ENCODE measurements at places on chromosomes 7 and 10. TPM values are rescaled to one million over a fixed set of nuclear protein-coding genes. Genes with fewer than 3 reads are reported as not detected.

GRCh38 chr10:27736396-27736795 is 9.2 kb downstream of the MKX start:
- DNase-seq, result no peak

Gene ZCCHC24
- total RNA-seq, result 32.4 TPM

Gene CHAT
- total RNA-seq, result not detected

DNA sequence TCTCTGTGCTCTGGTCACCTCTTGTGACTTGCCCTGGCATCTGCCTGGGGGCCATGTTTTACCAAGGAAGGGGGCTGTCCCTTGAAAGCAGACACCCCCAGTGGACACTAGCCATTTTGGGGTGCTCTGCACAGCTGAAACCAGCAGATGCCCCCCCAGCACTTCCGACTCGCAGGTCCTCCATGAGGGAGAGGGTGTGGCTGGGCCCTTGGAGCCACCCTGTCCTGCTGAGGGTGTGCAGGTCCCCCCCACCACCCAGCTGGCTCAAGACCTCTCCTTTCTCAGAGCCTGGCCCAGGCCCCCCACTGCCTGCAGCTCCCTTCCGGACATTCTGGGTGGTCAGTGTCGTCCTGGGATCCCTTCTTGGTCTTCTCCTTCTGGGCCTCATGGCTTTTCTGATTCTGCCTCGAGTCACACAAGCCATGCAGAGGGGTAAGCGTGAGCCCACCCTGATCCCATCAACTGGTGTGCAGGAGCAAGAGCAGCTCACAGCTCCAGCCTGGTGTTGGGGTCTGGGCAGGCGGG is 12.3 kb downstream of the SCART1 start:
- no peak for DNase-seq

DNA sequence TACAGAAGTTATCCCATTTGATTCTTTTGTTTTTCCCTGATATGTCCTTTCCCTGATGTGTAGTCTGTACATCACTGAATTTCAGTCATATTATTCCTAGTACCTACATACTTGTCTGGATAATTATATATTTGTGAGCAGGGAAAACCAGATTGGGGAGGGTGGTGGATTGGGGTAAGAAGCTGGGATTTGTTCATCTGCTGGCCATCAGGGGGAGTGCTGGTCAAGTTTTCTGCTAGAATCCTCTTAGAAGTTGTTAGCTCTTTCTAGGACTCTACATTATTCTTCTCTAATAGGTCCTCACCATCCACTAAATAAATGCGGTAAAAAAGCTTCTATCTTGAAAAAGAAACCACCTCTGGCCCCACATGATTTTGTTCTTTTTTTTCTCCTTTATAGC is 232.7 kb upstream of the TAC1 start:
- no peak for DNase-seq

Gene CYP2W1
- not detected for total RNA-seq

GRCh38 chr7:113389112-113389646 is 270.8 kb upstream of the SMIM30 start:
- no peak for DNase-seq

Gene LGI1
- not detected for total RNA-seq

DNA sequence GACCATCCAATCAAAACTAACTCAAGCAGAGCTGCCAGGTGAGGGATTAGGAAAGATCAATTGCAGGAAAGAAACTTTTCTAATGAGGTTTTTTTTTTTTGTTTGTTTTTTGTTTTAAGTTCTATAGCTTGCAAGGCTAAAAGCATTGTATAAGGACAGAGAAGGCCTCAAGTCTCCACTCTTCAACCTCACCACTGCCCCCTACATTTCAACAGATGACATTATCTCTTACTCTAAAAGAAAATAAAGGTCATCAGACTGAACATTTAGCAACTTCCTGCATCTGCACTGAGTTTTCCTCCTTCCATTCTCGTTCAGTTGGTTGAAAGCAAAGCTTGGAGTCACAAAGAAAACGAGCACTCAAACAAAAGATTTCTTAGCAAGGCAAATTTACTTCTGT is 45.2 kb upstream of the EXOC4 start:
- no peak for DNase-seq

Gene SLC13A4
- not detected for total RNA-seq

DNA sequence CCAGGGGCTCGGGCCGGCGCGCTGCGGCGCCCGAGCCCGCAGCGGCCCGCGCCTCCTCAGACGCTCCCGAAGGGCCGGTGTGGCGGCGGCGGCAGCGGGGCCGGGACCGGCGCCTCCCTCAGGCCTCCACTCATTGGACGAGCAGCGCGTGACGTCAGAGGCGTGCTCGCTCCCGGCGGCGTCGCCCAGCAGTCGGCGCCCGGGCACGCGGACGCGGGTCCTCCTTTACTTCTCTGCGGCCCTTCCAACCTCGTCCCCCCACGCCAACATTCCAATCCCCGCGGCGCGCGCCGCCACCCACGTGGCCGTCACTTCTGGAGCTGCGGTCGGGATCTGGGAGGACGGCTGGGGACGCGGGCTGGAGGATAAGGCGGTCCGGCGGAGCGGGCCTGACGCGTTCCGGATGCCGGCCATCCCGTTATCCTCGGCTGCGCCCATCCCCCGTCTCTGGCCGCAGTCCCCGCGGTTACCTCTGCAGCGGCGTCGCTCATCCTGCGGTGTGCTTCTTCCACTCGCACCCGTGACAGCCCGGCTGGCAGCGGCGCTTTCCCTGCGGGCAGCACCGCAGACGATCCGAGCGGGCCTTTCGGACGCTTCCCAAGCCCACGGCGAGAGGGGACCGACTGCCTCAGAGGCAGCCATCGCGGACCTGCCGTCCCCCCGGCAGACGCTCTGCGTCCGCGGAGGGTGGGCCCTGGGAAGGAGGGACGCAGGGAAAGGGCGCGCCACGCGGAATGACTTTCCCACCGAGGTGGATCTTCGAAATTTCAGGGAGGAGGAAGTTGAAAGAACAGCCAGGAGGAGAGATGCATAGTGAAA is at the start of gene PDZD8:
TSS of gene PDZD8 (minus strand) at position 81 of the 819 bp plus-strand sequence. CDS start 213 bp downstream, outside the sequence.
- DNase-seq, result peak; percentile 98

Gene IDI2
- not detected for total RNA-seq

DNA sequence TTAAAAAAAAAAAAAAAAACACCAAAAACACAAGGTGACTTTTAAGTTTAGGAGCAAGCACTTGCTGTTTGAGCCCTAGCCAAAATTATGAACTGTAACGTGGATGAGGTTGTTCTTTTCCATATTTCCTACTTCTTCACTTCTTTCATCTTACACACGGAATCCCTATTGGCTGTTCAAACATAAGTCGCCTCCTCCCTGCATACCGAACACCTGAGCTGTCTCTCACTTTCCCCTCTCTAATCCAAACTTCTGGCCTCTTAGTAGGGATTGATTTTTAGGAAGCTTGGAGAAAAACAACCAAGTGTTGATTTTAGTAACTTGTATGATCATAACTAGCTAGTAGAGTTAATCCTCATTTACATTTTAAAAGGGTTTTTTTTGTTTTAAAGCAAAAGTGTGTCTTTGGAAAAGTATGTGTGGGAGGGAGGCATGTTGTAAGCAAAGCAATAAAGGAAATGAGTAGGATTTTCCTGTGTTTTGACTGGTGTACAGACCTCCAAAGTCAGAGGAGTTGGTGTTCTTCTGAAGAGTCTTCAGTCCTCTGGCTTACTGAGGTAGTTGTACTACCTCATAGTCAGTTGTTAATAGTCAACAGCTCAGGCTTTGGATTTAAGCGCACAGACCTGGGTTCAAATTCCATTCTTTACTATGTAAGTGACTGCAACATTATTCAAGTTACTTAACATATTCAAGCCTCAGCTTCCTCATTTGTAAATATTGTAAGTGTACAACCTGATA is 39.3 kb downstream of the RABGEF1 start:
- no peak for DNase-seq

DNA sequence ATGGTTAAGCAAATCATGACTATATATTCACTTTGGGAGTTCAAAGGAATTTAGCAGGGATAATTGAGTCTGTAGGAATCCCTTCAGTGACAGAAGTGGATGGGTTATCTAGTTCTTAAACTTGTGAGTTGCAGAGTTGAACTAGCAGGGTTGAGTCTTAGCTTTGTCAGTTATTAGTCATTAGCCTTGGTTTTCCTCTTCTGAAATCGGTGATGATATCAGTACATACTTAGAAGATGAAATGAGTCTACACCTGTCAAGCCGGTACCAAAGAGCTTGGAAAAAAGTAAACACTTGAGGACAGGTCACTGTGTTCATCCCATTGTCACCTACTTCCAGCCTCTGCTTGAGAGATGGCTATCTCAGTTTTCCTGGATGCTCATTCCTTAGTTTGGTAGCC is 73.5 kb downstream of the BUB3 start:
- no peak for DNase-seq

GRCh38 chr10:105262666-105263065 is 621.6 kb downstream of the SORCS3 start:
- no peak for DNase-seq

DNA sequence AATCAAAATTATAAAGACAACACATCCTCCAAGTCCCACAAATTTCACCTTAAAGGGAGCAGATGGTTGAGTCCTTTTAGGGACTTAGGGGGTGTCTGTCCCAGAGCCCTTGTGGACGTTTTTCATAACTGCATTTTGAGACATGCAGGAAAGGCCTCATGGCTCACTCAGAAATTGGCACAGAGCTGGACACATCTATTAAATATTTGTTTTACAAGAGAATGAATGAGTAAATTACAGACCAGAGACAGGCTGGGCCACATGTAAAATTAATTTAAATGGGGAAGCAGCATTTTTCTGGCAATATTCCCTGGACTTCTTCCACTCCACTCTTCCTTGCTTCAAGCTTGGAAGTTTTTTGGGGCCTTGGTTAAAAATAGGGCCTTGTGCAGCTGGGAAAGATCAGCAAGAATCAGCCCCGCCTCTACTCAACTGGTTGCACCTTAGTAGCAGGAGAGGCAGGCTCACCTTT is 20.0 kb downstream of the LAMB1 start:
- no peak for DNase-seq

Gene JAKMIP3
- 0.32 TPM for total RNA-seq

Gene MRLN
- total RNA-seq, result not detected

DNA sequence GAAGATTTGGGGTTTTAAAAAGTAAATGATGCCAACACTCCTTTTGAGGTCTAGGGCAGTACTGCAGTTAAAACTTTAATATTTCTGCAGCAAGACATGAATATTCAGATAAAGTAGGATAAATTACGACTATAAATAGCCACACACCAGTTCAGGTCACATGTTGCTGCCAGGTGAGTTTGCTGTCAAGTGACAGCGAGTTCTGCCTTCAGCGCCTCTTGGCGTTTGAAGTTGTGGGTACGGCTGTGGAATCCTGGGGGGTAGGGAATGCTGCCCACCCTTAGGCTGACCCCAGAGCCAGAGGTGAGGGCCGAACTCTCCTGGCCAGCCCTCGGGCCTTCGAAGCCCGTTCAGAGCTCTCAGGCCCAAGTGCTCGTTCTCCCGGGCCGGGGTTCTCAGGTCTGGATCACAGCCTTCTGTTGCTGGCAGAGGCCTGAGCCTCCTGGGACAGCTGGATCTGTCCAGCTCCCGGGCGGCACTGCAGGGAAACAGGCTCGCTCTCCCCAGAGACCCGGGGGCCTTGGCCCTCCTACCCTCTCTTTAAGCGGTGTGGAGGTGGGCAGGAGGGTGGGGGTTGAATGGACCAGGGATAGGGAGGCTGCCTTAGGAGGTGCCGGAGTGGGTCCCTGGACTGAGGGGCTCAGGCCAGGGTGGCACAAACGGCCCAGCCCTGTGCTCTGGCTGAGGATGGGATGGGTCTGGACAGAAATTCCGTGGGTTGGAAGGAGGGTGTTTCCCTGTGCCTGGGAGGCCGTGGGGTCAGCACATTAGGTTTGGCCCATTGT is 5.4 kb downstream of the BRI3 start:
- peak; percentile 65 for DNase-seq

DNA sequence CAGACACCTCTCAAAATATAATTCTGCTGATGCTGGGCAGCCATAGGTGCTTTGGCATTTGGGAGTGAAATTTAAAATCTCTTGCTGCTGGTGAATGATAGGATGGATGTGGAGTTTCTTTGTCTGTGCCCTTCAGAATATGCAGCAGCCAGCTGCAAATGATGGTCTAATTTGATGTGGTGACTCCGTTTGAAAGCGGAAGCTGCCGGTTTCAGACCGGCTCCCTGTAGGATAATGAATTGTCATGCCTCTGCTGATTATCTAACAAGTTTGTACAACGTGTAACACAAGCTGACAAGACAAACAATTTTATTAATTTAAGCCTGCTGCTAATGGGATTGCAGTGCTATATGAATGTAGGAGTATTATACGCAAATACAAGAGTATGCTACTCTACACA is 103.5 kb downstream of the SND1 start:
- DNase-seq, result no peak

- no peak for DNase-seq
Observed at GRCh38 chr7:21690705-21691104, 147.9 kb downstream of the DNAH11 start.

GRCh38 chr10:46292573-46293023 is 5.8 kb downstream of the ANTXRL start:
- peak; percentile 52 for DNase-seq

Gene CC2D2B
- total RNA-seq, result 2.8 TPM

Gene SH2D4B
- 0.43 TPM for total RNA-seq

DNA sequence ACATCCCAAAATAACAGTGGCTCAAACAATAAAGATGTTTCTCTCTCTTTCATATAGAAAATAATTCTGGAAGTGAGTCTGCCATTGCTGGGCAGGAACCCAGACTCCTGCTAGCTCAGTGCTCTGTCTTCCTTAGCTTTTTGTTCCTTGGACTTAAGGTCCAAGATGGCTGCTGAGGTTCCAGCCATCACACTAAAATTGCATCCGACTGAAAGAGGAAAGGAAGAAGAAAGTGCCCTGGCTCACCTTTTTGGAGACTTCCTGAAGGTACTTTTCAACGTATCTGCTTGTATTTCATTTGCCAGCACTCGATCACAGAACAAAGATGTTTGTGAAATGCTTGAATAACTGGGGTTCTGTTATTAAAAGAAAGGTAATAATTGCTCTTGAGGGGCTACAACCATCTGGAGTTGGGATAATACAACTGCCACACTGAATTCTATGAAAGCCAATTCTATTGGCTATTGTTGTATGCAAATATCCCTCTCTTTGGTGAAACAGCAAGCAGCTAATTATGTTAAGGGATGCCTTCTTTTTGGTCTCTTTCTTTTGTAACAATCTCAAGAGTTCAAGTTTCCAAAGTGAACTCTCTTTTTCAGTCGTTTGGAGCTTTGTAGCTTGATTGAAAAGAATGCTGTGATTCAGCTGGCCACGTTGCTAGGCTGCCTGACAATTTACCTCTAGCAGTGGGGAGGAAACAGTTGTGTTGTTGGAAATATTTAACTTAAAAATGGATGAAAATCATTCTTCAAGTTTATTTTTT is 83.9 kb downstream of the BAMBI start:
- no peak for DNase-seq

DNA sequence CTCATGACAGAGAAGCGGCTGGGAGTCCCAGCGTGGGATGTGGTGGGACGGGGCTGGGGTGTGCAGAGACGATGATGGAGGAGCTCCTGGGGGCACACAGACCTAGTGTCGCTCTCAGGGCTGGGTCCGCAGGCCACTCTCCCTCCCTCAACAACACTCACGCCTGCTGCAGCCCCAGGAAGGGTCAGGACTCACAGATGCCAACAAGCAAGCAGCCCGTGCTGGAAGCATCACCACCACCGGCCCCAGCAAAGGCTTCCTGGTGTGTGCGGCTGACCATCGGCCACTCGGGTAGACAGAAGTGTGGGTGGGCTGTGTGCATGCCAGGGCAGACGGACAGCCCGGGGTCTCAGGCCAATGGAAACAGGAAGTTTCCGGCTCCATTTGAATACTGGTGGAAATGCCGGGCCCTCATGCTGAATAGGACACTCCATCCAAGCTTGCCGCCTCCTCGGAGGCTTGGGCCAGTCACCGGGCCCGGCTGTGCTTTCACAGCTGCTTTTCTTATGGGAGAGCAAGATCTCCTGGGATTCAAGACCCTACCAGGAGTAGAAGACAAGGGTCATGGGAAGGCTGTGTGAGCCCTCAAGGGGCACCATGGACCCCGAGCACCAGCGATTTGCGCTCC is 178.1 kb downstream of the ELFN1 start:
- peak; percentile 61 for DNase-seq

Gene TAS2R41
- total RNA-seq, result not detected
